ENCODE measurements at places on chromosomes 5 and 9. TPM values are rescaled to one million over a fixed set of nuclear protein-coding genes. Genes with fewer than 3 reads are reported as not detected.
A peak's percentile ranks its signal among the peaks of the same experiment; 100 is the strongest.

Gene IL33
- total RNA-seq = not detected

Gene LCN9
- 1.7 TPM for total RNA-seq

Gene TMEFF1
- total RNA-seq = 66.5 TPM

Gene NUTM2F
- total RNA-seq = 0.55 TPM

Gene SPATA31E1
- 0.05 TPM for total RNA-seq

Gene ANKRD34B
- 3.6 TPM for total RNA-seq

- no peak for DNase-seq
Observed at GRCh38 chr5:80246995-80247729, 8.7 kb downstream of the SERINC5 start.

DNA sequence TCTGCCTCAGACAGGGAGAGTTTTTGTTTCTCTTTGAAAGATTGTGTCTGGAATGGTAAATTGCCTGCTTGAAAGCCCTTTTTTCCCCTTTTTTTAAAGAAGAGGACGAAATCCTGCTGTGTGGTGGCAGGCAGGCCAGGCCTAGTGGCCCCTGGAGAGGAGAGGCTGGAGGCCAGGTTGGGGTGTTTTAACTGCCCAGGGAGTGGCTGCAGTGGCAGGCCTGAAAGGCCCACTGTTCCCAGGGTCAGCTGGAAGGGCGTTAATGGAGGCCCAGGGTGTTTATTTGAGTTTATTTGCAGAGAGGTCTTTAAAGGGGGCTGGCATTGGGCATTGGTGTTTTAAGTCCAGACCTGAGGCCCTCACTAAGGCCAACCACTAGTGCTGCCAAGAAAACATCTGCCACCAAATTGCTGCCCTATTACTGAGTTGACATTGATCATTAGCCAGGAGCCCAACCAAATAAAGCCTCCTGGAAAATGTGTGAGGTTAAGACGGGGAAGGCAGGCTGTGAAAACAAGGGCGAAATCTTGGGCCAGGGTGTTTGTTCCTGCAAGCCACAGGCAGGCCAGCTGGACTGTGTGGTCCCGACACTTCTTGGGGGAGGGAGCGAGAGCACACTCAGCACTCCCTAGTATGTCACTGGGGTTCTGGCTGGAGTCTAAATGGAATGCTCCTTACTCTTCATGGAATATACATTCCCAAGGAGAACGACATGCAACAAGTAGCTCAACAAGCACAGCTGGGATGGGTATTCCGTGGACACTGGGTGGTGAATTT, 5.0 kb downstream of the JADE2 start:
- no peak for DNase-seq

DNA sequence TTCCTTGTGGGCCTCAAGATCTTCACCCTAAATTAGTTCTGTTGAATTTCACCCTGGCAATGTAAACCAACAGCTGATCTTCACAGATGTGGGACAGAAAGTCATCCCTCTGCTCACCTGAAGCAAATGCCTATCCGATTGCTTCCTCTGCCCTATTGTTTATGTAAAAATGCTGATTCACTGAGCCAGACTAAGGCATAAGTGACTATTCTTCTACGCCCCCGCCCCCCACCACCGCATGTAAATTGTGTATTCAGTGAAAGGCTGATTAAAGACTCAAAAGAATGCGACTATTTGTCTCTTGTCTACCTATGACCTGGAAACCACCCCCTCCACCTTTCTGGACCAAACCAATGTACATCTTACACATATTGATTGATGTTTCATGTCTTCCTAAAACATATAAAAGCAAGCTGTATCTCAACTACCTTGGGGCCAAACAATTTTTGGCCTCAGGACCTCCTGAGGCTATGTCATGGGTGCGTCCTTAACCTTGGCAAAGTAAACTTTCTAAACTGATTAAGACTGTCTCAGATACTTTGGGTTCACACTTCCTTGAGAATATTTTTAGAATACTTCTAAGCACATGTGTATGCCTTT, 129.7 kb upstream of the BOD1 start:
- DNase-seq = no peak

GRCh38 chr9:111375062-111375461, 45.0 kb upstream of the OR2K2 start:
- DNase-seq = no peak

DNA sequence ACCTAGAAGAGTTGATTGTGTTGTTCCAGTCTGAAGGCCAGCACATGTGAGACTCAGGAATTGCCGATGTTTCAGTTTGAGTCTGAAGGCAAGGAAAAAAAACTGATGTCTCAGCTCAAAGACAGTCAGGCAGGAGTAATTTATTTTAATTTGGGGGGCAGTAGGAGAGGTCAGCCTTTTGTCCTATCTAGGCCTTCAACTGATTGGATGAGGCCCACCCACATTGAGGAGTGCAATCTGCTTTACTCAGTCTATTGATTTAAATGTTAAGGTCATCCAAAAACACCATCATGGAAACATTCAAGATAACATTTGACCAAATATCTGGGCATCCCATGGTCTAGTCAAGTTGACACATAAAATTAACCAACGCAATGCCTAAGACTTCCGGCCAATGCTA, 288.9 kb downstream of the CDK5RAP2 start:
- no peak for DNase-seq

DNA sequence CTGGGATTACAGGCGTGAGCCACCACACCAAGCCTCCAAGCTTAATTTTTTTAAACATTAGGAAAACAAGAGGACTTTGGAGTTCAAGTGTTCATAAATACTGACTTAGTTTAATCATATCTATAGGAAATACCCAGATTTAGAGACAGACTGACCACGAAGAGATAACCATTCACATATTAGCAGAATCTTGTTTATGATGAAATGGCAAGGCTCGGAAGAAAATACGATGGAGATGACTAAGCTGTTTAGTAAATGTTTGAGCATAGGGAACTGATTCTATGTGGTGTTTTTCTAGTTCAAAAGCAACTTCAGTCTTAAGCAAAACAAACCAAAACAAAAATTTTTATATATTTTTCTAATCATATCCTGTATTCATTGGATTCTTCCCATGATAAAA, 13.5 kb upstream of the TUSC1 start:
- DNase-seq = no peak

DNA sequence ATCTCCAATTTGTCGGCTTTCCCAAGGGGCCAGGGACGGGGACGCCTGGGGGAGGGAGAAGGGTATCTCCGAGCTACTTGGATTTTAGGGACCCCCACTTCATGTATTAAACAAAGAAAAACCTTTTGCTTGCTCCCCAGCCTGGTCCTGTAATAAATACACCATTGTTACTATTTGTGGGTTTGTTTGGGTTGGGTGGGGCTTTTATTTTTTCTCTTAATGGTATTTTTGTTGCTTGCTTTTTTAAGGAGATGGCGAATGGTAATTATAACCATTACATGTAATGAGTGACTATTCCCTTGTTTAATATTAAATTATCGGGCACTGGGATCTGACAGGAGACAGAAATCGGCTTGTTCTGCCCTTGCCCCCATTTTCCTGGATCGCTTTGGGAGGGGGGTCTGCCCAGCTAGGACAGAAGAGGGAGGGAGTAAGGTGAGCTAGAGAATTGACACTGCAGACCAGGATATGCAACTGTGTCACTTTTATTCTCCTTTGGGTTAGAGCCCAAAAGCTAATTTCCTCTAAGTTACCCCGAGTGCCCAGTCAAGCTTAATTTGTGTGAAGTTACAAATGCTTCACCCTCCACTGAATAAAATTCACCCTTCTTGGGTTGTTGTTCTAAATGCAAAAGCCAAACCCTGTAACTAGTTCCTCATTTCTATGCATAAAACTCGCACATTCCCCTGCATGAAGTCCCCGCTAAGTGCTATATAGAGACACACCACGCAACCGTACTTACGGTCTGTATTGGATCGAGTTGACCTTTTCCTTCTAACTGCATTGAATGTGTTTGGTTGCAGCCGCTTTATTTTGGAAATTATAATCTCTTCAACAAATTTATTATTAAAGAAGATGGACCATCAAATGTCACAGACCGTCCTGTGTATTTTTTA, 1.6 kb upstream of the ZNF608 start:
- no peak for DNase-seq

DNA sequence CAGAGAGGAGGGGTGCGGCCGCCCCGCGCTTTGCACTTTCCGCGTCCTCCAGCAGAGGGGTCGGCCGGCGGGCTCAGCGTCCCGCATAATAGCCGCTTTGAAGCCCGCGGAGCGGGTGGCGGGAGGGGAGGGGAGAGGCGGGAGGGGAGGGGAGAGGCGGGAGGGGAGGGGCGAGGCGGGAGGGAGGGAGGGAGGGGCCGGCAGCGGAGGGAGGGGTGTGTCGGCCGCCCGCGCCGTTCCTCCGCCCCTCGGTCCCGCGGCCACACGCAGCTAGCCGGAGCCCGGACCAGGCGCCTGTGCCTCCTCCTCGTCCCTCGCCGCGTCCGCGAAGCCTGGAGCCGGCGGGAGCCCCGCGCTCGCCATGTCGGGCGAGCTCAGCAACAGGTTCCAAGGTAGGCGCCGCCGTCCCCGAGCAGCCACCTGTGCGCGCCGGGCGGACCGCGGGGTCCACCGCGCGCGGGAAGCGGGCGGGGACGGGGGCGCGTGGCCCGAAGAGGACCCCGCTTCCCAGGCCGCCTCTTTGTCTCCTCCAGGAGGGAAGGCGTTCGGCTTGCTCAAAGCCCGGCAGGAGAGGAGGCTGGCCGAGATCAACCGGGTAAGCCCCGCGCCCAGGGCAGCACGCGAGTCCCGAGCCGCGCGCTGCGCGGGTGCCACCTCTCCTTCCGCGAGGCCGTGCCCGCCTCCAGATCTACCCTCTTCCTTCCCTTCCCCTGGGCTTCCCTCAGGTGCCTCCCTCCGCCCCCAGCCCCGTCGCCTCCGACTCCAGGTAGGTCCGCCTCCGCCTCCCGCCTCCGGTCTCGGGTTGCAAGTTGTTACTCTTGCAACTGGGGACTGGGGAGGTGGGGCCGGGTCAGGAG, at the start of gene AIF1L:
AIF1L (plus strand) TSS at position 263 of the 857 bp plus-strand sequence; CDS start at position 362, 99 bp downstream.
- DNase-seq = peak; percentile 93

GRCh38 chr5:149561848-149562247, 10.6 kb upstream of the CSNK1A1 start:
- DNase-seq = no peak

- DNase-seq = no peak
Observed at GRCh38 chr5:132295505-132296411, 1.6 kb downstream of the SLC22A4 start.

DNA sequence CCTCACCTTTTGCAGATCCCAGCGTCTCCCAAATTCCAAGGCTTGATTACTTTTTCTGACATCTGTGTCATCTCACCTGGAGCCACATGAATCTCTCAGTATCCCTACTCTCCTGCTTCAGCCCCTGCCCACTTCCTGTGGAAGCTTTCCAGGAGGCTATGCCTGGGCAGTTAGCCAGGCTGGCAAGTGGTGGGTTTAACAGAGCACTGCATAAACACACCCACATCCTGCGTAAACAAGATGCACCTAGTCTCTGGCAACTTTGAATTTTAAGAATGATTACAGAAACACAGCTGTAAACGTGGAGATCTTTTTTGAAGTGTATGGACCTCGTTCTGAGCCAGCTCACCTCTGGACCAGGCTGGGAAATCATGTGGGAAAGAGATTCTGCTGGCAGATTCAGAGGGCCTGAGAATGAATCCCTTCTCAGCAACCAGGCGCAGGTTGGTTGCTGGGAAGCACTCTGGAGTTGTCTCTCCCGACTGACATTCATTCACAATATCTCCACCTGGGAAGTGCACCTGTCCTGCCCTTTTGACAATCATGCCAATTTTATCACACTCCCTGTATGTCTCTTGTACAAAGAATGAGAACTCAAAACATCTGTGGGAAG, 55.7 kb upstream of the FANCC start:
- DNase-seq = no peak

DNA sequence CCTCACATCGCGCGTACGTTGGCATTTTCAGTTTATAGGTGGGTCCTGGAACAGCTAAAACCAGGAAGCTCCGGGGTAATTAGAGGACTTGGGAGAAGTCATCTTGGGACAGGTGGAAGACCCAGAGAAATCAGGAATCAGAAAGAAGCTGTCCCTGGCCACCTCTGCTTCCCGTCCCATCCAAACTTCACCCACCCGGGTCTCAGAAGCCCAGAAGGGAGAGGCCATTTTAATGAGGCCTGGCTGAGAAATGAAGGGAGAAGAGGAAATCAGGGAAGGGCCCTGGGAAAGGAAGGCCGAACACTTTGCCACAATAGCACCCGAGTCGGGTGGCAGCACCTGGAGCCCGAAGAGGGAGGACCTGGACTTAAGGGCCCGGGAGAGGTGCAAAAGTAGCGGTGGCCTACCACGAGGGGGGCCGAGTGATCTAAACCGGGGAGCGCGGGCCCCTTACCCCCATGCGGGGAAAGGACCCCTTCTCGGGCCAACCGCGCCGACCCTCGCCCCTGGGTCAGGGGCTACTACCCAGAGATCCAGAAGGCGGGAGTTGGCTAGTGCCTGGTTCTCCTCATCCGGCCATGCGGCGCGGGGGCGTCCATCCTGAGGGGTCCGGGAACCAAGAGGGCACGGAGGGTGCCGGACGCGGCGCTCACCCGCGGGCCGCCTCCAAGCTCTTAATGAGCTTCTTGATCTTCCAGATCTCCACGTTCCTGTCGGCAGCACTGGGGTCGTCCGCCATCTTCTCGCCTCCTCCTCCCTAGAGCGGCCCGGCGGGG, 668 bp downstream of the ETF1 start:
- DNase-seq = no peak

DNA sequence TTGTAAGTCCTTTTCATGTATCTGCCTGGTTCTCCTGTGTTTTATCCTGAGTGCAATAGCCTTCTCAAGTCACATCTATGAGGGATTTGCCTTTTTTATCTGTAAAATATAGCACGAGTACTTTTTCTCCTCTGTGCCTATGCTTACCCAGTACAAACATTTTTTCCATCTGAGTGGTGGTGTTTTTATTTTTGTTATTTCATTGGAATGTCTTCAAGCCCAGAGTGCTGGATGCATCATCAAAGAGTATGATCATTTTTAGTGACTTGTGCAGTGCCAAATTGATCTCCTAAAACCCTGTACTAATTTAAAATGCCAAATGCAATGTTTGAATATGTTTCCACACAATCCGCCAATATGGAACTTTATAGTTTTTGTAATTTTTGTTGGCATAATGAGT, 86.1 kb downstream of the TLE4 start:
- no peak for DNase-seq

DNA sequence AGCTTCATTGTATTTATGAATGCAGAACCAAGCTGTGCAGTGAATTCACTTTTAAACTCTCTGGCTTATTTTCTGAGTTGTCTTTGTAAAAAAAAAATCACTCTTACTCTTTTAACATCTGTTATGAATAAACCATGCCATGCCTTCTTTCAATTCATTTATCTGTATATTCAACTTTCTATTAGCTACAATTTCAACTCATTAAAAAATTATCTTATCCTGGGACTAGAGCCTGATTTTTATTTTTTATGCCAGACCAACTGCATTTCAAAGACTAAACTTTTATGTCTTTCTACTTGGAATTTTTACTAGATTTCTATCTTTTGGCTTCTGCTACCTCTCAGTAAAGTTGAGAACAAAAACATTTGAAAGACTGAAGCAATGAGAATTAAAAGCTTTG, 342.7 kb downstream of the DEPDC1B start:
- no peak for DNase-seq

- no peak for DNase-seq
Observed at GRCh38 chr9:110116543-110116885, 91.4 kb downstream of the C9orf152 start.
